K562 (cell line): ENCODE measurements at places on chromosomes 1 and 21.
A peak's percentile ranks its signal among the peaks of the same experiment; 100 is the strongest.

DNA sequence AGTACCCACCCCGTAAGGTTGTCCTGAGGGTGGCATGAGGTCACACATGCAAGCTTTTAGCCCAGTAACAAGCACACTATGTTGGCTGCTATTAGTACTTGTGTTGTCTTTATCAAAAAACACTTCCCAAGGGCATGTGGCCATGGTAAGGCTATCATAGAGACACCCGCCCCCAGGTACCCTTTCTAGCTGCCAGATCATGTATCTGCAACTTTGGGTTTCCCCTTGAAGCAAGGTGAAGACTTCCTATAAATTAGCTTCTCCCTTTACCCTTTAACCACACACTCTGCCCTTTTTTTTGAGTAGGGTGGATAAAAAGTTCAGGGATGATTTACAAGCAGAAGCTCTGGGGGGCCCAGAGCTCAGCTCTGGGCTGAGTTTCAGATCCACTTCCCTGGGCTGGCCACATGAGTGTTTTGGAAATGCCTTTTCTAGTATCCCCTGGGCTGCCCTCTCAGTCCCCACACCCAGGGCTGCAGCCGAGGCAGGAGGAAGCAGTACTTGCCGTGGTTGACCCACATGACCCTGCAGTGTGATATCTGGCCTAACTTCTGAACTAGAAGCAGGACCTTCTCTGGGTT is 2.0 kb downstream of the ZDHHC18 start:
- DNase-seq = peak; percentile 23

DNA sequence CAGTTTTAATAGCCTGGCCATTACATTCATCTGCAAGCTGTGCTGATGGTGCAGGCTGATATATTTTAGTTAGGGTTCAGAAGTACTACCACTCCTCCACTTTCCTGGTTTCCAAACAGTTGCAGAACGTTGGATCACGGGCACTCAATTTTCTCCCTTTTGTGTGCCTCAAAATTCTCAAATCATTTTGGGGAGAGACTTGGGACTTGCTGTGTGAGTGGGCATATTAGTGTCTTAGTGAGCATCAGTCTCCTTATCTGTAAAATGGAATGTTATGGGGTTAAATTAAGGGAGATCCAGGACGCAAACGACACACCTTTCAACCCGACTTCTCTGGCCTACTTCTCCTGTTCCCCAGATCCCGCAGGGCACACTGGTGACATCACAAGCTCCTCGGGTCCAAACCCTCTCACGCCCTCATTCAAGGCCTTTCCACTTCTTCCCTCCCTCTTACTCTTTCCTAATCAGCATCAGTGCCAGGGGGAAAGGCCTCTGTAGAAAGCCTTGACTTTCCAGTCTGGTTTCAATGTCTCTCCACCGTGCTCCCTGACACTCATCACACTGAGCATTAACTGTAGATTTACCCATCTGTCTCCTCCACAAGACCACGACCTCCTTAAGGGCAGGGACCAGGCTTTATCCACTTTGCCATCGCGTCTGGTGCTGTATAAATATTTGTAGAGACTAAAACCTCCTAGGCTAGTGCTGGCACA is 1.2 kb downstream of the PIGP start:
- peak; percentile 39 for DNase-seq

GRCh38 chr1:206932177-206932576 is 10.4 kb upstream of the FCMR start:
- no peak for DNase-seq

DNA sequence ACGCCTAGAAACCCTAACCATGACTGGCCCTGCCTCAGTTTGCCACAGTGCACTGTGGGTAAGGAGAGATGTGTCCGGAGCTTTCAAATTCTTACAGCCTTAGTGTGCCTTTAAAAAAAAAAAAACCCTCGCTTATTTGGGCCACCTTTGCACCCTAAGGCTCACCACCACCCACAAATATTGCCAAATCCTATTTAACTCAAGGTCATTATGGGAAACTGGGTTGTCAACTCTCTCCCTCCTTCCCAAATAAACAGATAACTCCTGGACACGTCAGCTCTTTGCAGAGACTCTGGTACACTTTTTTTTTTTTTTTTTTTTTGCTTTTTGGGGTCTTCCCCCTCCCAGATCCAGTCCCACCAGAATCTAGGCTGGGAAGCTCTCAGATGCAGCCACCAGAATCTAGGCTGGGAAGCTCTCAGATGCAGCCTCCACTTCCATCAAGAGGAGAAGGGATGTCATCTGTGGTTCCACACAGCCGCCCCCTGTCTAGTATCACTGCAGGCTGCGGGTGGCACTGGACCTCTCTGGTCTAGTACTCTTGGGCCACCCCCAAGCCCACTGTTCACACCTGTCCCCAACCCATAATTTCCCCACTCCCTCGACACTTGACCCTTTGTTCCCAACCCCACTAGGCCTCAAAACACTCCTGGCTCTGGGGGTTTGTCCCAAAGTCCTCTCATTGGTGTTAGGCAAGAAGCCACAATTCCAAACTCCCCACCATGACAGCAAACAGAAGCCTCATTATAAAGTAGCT is 3.4 kb downstream of the DHRS3 start:
- peak; percentile 48 for DNase-seq

DNA sequence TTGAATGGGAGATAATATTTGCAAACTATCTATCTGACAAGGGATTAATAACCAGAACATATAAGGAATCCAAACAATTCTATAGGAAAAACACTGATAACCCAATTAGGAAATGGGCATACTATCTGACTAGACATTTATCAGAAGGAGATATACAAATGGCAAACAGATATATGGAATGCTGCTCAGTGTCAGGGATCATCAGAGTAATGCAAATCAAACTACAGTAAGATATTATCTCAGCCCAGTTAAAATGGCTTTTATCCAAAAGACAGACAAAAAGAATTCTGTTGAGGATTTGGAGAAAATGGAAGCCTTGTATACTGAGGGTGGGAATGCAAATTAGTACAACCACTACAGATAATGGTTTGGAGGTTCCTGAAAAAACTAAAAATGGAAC is 758.0 kb upstream of the B3GALT2 start:
- DNase-seq = no peak

- DNase-seq = no peak
Observed at GRCh38 chr1:165014753-165015152, 341.8 kb downstream of the LMX1A start.

- DNase-seq = peak; percentile 80
Observed at GRCh38 chr1:83998498-83999315, at the start of gene TTLL7. TSS of gene TTLL7 (minus strand) at chr1:83999132. CDS start at chr1:83952211, 46,921 bp downstream.

DNA sequence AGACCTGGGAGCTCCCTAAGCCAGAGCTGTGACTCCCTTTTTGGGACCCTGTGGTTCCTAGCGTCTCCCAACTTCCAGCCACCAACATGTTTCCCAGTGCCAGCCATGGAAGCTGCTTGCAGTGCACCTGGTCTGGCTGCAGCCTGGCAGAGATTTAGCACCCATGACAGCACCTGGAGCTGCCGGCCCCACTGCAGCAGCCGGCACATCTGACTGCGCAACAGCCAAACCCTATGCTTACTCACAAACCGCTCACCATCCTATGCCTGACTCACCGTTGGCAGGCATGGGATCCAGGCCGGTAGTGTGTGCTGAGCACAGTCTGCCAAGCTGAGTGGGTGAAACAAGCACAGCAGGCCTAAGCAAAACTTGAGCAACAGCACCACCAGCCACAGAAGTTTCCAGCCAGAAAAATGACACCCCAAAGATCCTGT is 435.9 kb upstream of the PRMT6 start:
- DNase-seq = no peak

GRCh38 chr1:56644064-56644918 is 823 bp upstream of the PRKAA2 start:
- DNase-seq = no peak

DNA sequence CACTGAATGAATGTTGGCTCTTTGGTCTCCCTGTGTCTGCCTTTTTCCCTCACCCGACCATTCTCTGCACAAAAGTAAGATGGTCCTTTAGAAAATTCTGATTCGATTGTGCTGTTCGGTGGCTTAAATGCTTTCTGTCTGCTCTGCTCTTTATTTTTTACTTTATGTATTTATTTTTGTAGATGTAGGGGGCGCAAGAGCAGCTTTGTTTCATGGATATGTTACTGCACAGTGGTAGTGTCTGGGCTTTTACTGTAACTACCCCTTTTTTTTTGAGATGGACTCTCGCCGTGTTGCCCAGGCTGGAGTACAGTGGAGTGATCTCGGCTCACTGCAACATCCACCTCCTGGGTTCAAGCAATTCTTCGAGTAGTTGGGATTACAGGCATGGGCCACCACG is 15.7 kb downstream of the NLRP3 start:
- DNase-seq = no peak

DNA sequence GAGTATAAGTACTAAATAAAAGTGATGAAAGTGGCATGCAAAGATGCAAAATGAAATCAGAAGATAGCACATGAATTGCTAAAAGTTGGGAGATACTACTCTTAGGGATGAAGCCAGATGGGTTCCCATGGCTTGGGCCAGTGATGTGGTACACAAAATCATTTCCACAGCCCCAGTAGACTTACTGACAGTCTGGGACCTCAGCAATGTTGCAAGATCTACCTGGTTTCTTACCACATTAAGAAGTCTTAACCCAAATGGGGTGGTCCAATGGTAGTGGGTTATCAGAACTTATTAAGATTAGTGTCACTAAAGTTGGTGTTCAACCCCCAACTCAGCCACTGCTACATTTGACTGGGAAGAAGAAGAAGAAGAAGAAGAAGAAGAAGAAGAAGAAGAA is 227.7 kb upstream of the IRF2BP2 start:
- no peak for DNase-seq

DNA sequence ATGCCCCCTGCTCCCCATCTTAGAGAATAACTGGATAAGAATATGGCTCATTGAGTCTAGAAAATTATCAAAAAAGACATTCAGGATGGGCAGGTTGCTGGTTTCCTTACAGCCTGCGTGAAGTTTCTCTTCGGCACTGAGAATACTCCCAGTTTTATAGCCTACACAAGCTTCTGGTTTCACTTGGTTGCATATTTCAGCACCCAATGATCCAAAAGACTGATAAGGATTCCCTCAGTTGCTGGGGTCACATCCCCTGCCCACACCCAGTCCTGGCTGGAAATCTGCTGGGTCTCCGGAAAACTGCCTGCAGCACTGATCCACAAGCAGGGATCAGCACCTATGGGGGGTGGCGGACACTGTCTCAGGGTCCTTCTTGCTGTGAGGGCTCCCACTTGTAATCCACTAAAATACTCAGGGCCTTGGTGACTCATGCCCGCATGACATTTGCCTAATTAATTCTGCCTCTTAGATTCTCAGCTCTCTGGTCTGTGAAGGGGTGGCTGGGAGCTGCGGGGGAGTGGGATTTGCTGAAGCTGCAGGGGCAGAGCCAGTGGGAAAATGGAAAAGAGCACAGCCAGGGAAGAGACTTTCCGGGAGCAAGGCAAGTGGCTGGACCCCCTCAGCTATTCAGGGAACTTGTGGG is 142.5 kb downstream of the ZNF648 start:
- DNase-seq = no peak

GRCh38 chr21:46468108-46468774 is 9.6 kb downstream of the DIP2A start:
- DNase-seq = no peak

- DNase-seq = no peak
Observed at GRCh38 chr1:79646880-79647279, 640.4 kb upstream of the ADGRL4 start.

DNA sequence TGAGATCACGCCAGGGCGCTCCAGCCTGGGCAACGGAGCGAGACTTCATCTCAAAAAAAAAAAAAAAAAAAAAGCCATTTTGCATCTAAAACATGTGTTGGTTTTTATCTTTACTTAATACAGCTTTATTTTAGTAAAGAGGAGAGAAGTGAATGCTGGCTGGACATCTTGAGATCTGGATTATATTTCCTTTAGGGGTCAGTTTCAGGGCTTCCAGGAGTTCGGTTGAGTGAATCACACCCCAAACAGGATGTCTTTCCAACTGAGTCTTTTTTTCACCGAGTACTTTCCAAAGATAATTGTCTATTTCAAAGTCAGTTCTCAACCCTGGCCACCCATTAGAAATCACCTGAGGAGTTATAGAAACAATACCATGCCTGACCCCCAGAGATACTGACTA is 16.6 kb upstream of the IPP start:
- no peak for DNase-seq

DNA sequence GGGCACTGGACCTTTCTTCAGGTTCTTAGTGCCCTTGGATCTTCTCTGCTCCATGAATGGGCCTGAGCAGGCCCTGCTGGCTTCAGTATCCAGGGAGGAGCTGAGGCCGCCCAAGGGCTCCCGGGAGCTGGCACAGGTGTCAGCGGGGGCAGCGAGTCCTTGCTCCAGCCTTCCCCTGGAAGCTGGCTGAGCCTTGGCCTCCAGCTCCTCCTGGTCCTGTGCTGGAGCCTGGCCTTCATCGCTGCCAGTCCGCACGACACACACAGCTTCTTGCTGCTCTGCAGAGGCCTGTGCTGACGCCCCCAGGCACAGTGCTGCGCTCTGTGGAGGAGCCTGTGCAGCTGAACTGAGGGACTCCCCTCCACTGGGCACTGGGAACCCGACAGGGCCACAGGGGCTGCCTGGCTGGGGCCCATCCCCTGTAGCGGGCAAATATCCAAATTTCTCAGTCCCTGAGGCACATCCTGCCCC is 1.7 kb downstream of the SPOCD1 start:
- no peak for DNase-seq

DNA sequence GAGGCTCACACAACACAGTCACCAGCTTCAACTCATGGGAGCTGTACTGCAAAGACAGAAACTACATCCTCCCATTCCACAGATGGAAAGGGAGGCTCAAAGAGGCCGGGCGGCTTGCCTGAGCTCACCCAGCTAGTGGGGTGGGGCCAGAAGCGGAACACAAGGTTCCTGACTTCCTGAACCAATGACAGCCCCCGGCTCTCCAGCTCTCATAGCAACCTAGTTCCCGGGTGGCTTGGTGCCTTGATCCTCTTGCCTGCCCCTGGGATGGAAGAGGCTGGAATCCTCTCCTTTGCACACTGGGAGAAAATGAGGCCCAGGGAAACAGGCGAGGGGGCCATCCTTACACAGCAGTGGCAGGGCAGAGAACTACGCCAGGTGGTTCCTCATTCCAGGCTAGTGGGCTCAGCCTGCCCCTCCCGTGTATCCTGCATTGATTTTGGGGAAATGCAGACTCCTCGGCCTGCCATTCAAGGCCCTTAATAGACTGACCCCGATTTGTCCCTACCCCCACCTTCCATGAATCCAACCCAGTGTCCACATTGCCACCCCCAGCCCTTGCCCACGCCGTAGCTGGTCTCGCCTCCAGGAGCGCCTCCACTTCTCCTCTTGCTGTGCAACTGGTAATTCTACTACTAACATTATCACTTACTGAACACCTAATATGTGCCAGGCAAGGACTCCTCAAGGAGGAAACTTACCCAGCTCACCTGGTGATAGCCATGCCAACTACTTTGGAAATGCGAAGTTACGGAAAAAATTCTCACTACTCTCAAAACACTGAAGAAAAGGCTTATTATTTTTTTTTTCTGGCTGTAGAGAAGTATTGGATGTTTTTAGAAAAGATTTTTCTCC is 5.0 kb downstream of the RAP1GAP start:
- DNase-seq = peak; percentile 53
